ENCODE measurements at places on chromosomes 2 and 18. TPM values are rescaled to one million over a fixed set of nuclear protein-coding genes. Genes with fewer than 3 reads are reported as not detected.

- no peak for DNase-seq
These were observed 305.7 kb upstream of the FAM98A start for GRCh38 chr2:33904801-33905200.

The COL6A3 gene
- 712 TPM for total RNA-seq

The KLF7 gene
- 23.0 TPM for total RNA-seq

The PUS10 gene
- 6.1 TPM for total RNA-seq

DNA sequence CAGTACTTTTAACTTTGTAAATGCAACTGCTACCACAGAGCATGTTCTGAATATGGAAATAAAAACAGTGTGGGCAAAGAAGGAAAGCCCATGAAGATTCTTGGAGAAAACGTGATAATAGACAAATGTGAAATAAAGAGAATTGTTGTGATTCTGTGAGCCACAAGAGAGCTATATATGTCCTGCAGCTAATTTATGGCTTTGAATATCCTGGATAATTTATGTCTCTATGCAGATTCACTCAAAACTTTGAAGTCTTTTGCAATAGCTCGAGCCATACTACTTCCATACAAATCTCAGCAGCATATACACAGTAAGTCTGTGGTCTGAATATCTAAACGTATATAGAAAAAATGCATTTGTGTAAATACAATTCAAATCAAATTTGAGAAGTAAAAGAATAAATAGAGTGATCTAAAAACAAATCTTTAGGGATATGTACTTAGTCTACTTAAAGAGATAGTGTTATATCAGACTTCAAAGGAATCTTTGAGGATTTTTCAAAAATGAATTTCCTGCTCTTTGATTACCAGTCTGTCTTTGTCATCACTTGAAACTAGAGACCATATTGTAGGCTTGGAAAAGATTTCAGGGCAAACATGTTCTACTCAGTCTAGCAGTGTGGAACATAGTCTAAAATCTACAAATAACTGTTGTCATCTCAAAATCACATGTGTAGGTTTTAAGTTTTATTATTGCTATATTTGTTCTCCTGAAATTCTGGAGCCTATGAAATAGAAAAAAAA lies 107.1 kb downstream of the CSRNP3 start:
- DNase-seq = no peak

GRCh38 chr2:56474412-56475158 lies 290.8 kb downstream of the CCDC85A start:
- no peak for DNase-seq

DNA sequence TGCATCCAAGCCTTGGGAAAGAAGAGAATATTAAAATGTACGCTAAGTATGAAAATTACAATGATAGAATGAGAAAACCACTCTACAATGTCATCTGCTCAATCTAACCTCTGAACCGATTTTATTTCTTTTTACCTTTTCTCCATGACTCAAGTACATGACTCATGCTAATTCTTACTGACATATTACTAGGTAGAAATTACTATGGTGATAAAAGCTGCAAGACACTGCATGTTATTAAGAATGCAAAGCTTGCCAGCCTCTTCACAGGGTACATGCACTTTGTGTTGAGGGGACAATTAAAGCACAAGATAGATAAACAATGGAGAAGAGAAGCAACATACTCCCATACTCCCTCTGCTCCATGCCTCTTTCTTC lies 20.7 kb downstream of the SFT2D3 start:
- no peak for DNase-seq

GRCh38 chr2:69966496-69966895 lies 5.1 kb upstream of the ASPRV1 start:
- DNase-seq = no peak

DNA sequence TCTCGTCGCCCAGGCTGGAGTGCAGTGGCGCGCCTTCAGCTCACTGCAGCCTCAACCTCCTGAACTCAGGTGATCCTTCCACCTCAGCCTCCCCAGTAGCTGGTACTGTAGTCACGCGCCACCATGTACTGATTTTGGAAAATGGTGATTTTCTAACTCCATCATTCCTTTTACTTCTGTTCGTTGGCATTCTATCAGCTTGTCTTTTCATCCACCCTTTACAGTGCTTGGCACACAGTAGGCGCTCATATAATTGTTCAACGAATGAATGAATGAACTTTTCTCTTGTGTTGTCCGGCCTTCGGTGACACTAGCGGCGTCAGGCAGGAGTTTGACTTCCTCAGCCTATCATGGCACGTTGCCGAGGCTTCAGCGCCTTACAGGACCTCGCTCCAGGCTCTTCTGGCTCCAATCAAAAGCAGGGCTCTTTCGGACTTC lies 373 bp upstream of the MTHFD2 start:
- no peak for DNase-seq

GRCh38 chr2:108916122-108916795 lies 72.8 kb downstream of the EDAR start:
- DNase-seq = no peak

- DNase-seq = no peak
These were observed 19.1 kb downstream of the SLC25A12 start for GRCh38 chr2:171874963-171875362.

- DNase-seq = no peak
These were observed 23.4 kb downstream of the HNRNPA3 start for GRCh38 chr2:177235855-177236437.

- no peak for DNase-seq
These were observed 111.8 kb upstream of the SLC35G4 start for GRCh38 chr18:11497585-11497984.

The ZNF521 gene
- total RNA-seq = 79.9 TPM

The NPHP1 gene
- total RNA-seq = 4.1 TPM

DNA sequence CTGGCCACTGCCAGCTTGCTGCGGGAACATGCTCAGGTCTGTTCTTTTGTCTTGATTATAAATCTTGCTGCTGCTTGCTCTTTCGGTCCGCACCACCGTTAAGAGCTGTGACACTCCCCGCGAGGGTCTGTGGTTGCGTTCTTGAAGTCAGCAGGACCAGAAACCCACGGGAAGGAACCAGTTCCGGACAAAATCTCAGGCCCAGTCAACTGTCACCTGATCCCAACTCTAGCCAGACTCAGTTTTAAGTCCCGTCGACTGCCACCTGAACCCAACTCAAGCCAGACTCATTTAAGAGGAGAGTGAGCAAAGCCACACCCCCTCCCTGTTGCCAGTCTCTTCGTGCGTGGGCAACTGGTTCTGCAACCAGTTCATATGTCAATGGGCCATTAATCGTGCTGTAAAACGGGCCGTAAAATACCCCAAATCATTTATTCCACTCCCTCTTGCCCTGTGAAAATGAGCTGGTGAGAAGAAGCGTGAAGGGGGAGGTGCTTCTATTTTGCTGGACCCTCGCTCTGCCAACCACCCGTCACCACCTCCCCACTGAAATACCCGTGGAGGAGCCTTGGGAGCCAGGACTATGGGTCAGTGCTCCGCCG lies 224.3 kb downstream of the NDUFA10 start:
- no peak for DNase-seq

The IMPA2 gene
- 25.3 TPM for total RNA-seq

DNA sequence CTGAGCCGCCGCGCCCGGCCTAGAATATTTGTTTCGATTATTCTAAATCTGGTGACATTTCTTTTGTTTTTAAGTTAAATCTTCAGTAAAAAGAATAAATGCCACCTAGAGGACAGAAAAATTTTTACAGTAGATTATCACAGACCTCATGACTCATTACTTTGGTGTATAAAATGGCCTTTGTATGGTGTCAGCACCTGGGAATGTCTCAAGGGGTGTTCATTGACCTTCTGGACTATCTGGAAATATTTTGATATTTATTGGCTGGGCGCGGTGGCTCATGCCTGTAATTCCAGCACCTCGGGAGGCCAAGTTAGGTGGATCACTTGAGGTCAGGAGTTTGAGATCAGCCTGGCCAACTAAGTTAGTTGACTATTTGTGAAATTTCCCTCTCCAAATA lies 30.3 kb upstream of the SLC30A6 start:
- DNase-seq = no peak

The DLX1 gene
- not detected for total RNA-seq

The ALPG gene
- total RNA-seq = not detected

The CCDC102B gene
- total RNA-seq = 6.7 TPM

The MDH1B gene
- total RNA-seq = not detected

DNA sequence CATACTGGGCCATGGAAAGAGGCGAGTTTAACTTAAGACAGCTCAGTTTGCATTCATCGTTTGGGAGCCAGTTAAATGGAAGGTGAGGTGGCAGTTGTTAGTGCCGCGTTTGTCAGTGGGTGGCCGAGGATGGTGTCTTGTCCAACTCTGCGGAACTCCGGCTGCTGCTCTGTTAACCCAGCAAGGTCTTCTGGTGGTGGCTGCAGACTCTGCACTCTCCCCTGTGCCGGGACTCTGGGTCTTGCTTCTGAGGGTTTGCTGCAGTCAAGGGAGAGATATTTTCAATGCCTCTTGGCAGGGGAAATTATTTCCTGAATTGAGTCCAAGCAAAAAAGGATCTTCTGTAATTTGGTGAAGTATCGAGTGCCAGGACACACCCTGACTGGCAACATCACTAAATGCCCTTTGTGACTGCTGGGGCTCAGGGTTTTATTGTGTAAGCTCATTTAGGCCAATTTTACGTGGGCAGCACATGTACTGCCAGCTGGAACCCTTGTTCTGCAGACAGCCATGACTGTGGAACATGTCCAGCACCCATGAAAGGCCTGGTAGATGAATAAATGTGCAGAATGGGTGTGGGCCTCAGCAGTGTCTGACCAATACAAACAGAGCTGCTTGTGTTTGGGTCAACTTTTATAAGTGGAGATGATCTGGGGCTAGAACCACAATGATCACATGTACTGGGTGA lies 58.1 kb downstream of the IL1R2 start:
- no peak for DNase-seq

GRCh38 chr2:111052621-111053020 lies 68.1 kb upstream of the BCL2L11 start:
- no peak for DNase-seq

DNA sequence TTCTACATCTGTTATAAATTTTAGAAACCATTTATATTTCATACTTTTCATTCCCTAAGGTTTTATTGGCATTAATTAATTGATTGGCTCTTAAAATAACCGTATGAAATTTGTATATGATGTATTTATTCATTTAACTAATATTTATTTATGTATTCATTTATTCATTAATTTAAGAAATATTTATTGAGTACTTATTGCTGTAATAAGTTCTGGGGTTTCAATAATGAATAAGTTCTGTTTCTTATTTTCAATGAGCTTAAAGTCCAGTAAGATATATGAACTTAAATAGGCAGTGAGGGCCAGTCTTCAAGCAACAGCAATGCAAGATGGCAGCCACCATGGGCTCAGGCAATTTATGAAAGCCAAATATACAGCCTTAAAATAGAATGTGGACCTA lies 17.9 kb downstream of the CDK15 start:
- DNase-seq = no peak

GRCh38 chr18:43396266-43396665 lies 119.0 kb upstream of the SYT4 start:
- no peak for DNase-seq

All from omental fat pad (tissue), 4 donors.